RKO (cell line): ENCODE measurements at places on chromosomes 12 and 14.

- no peak for DNase-seq
These were observed 14.0 kb downstream of the KCTD10 start for GRCh38 chr12:109462868-109463692.

- DNase-seq = no peak
These were observed 29.3 kb upstream of the ARHGAP5 start for GRCh38 chr14:32047791-32048190.

GRCh38 chr12:29883525-29883924 is 99.8 kb upstream of the TMTC1 start:
- no peak for DNase-seq

DNA sequence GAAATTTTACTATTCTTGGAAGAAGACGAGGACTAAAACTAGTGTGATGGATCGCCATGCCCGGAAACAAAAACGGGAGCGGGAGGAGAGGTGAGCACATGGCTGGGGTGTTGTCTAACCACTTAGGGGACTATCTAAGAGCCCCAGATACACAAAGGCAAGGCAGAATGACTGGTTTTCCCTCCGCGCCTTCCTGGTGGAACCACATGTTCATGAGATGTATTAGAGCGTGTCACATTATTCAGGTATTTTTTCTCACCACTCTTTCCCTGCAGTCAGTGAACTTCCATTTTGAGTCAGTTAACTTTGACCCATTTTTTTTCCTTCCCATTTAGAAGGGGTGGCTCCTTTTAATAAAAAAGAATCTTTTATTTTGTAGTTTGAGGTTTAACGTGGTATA is 68.8 kb upstream of the TRAF3 start:
- DNase-seq = no peak

GRCh38 chr12:69490920-69491643 is 20.9 kb downstream of the FRS2 start:
- no peak for DNase-seq

DNA sequence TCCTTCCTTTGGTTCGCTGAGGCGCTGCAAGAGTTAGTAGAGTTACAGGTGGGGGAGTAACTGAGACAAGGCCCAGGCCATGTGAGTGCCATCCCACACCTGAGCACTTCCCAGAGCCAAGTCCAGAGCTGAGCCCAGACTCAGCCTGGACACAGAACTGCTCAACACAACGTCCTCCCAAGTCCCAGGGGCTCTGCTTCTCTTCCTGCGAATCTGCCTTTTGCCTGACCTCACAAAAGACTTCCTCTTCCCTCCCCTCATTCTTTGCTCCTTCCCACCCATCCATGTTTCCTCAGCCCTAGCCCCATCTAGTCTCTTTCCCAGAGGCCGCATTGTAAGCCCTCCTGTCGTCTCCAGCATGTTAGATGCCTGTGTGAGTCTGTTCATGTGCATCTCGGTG is 16.6 kb upstream of the MCRS1 start:
- DNase-seq = no peak

DNA sequence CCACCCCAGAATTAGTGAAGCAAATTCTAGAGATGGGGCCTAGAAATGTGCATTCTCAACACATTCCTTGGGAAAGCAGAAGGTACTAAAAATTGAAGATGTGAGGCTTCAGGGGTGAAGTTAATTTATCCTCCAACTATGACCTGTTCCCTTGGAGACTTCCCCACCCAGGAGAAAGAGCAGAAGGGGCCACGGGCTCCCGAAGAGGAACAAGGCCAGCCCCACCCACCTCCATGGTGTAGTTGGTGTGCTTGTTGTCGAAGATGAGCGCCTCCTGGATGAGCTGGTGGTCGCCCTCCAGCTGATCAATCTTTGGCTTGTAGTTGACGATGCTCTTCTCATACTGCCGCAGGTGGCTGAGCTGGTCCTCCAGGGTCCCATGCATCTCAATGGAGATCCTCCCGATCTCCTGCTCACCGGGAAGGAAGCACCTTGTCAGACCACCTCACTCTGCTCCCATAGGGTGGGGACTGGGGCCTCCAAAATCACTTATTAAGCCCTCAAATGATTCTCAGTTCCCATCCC is 87.8 kb upstream of the ZFP36L1 start:
- DNase-seq = no peak

DNA sequence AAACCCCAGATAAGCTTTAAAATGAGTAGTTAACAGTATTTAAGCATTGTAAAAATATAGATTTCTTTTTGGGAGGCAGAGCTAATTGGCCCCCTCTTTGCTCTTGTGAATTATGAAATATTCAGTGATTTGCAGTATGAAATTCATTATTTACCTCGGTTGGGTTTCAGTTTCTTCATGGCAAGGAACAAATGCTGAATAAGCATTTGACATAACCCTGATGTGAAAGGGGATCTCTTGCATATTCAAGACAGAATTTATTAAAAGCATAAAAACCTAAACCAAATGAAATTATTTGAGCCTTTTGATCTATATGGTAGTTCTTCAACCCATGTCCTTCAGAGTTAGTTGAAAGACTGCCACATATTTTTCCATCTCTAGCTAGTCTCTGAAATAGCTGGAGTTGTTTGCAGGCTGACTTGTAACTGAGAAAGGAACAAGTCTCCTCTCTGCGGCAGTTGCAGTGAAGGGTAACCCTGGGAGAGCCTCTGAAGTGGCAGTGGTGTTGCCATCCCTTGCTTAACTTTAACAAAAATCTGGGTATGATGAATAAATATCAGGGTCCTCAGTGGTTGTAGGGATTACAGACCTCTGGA is 690 bp downstream of the AKAP6 start:
- no peak for DNase-seq

DNA sequence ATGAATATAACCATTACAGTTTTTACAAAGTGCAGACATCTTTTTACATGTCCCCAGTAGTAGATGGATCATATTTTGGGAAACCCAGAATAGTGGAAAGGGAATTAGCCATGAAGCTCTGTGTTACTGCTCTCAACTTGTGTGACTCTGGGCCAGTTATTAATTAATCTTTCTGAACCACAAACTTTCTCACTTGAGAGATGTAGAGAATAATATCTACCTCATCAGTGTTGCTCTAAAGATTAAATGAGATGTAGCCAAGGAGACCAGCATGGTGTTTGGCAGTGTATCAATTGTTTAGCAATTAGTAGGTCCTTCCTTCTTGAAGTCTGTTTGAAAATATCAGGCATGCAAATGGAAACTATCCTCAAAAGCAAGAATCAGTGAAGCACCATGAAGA is 169.2 kb downstream of the TMTC2 start:
- no peak for DNase-seq

DNA sequence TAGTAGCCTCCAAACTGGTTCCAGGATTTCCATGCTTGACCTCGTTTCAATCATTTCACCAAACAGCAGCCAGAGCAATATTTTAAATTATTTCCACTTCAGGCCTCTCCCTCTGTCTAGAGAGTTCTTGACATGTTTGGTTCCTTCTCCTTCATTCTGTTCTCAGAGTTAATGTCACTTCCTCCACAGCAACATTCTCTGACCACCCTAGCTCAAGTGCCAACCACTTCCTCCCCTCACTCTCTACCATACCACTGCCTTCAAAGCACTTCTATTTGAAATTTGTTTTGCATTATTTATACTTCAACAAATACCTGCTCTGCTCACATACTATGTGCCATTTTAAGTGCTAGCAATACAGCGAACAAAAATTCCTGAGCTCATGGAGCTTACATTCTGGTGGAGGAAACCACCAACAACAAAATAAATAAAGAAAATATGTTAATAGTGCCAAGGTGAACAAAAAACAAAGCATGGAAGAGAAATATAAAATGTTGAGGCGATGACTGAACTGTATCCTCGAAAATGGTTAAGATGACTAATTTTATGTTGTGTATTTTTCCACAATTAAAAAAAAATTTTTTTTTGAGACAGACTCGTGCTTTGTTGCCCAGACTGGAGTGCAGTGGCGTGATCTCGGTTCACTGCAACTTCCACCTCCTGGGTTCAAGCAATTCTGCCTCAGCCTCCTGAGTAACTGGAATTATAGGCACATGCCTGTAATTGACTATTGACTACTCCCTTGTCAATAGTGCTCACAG is 17.3 kb downstream of the BAZ1A start:
- no peak for DNase-seq

GRCh38 chr14:53304726-53305381 is 151.7 kb upstream of the DDHD1 start:
- DNase-seq = no peak

DNA sequence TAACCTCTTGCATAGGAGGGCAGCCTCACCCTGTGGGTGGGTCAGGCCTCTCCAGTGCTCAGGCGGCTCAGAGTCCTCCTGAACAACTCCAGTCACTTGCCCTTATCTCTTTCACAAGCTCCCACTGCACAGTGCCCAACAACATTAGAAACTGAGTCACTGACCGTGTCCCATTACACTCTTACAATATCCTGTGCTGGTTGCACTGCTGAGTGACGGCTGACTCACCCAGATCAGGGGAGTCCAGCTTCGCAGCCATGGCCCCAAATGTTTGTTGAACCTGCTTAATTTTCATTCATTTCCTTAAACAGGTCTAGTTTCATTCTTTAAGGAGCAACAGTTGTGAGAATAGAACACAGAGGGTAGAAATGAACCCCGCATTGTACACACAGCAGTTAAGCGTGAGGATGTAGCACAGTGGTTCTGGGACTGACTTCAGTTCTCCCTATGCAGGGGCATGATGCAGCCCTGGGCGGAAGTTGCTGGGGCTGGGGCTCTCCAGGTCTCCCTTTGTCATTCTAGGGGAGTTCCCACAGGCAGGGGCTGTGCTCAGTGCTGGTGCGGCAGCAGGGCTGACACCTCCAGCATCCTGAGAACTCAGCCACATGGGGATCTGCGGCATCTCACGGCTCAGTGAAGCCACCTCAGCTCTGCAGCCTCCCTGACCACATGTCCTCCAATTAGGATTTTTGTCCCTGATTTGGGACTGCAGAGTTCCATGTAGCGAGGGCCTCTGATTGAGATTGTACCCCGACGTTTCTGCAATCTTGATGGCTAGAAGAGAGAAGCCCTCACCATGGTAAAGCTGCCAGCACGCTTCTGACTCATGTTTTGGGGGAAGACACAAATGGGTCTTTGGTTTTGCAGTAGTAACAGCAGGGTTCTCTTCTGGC is 16.1 kb downstream of the GPR68 start:
- peak; percentile 50 for DNase-seq

DNA sequence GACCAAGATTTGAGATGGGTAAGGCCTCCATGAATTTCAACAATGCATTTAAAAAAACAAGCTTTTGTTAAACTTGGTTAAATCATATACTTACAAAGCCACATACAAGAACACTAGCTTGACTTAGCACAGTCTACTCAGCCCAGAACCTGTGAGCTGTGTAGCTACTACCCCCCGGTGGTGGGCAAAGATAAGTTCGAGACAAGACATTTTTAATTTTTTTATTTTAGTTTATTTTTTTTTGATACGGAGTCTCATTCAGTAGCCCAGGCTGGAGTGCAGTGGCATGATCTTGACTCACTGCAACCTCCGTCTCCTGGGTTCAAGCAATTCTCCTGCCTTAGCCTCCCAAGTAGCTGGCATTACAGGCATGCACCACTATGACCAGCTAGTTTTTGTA is 3.7 kb upstream of the NECAP1 start:
- DNase-seq = peak; percentile 81

GRCh38 chr12:55472264-55472663 is 2.3 kb upstream of the OR6C70 start:
- no peak for DNase-seq
